ENCODE measurements at places on chromosomes 7 and 10. TPM values are rescaled to one million over a fixed set of nuclear protein-coding genes. Genes with fewer than 3 reads are reported as not detected.

GRCh38 chr7:30980194-30980593 is 16.4 kb downstream of the GHRHR start:
- no peak for DNase-seq

The TAX1BP1 gene
- 53.9 TPM for total RNA-seq

DNA sequence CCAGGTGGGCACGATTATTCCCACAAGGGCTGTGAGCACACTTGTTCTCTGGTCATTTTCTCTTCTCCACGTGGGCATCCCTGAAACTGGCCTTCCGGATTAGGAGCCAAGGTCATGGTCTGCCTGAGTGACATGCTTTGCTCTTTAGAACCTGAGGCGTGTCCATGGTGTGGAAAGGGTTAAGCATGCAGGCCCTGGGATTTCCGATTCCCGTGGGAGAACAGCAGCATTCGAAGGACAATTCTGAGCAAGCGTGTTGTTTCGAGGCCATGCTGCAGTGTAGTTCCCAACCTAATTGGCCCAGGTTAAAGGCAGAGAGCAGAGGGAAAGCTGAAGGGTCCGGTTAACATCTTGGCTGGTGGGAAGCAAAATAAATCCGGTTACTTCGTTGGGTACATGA is 245.9 kb downstream of the SKAP2 start:
- no peak for DNase-seq

DNA sequence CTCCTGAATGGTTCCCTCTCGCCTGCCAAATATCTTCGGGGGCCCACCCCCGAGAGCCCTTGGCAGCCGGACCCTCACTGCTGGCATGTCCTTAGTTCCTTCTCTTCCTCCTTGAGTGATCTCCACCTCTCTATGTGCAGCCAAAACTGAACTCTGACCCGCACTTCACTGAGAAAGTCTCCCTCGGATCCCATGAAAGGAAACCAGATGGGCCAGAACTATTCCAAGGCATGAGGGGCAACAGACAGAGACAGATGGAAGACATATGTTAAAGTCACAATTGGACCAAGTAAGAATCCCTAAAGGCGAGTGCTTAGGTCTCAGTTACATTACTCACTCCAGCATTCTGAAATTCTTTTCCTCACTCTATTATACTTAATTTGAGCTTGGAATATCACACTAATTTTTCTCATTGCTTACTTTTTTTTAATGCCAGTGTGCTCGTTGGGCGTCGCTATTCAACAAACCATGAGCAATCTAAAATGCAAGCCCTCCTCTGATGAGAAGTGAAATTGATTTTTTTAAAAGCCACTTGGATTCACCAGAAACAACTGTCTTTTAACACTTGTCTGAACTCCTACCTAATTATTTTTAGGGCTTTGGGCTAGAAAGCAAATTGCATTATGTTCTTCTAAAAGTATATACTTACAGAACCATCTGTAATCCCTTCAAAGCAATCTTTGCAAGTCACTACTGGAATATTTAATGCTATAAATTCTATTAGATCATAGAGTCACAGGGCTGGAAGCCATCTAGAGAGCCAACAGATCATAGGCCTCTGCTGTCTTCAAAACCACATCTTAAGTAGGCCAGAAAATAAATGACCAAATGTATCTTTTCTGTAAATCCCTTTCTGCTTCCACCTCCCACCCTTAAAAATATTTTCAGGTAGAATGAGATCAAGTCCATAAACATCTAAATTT is 43.3 kb upstream of the EZH2 start:
- DNase-seq: no peak

The FGL2 gene
- total RNA-seq: 1.6 TPM

GRCh38 chr10:23818484-23818883 is 379.6 kb downstream of the OTUD1 start:
- DNase-seq: no peak
